ENCODE measurements at places on chromosomes 1 and 21.

DNA sequence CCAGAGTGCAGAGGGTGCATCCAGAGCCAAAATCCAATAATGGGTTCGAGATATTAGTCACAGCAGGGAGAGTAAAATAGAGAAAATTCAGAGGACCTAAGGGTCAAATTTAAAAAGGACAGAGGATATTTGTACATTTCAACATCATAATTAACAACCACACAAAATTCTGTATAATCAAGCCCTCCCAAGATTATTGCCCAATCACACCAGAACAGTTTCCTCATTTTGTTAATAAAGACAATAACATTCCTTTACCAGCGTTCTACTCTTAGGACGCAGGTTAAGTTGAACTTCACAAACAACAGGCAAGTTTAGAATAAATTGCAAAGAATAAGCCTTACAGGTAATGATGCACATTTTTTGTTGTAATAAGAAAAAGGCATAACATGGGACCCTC lies 462.8 kb downstream of the PTPRC start:
- no peak for DNase-seq

GRCh38 chr1:223201967-223202366 lies 58.9 kb upstream of the TLR5 start:
- no peak for DNase-seq

DNA sequence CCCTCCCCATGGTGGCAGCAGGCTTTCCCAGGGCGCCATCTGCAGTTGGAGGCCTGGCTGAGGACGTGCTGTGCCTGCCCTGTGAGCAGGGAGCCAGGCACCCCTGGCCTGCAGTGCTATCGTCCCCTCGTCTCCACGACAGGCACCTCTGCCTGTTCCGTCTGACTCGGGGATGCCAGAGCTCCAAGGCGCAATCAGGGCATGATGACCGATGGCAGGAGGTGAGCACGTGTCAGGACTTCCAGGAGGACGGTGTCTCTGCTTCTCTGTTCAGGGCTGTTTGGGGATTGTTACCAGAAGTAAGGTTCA lies 125.2 kb downstream of the PCBP3 start:
- DNase-seq: no peak

DNA sequence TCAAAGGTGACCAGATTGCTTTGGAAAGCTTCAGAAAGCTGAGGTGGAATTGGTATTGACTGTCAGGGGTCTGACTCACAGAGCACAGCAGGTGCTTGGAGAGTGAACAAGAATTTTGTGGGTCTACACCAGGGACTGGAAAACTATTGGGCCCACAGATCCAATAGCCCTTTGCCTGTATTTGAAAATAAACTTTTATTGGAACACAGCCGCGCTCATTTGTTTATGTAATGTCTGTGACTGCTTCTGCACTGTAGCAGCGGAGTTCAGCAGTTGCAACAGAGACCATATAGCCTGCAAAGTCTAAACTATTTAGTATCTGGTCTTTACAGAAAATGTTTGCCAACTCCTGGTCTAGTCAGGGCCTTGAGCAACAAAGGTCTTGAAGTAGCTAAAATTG lies 315.6 kb downstream of the NFIA start:
- DNase-seq: no peak

DNA sequence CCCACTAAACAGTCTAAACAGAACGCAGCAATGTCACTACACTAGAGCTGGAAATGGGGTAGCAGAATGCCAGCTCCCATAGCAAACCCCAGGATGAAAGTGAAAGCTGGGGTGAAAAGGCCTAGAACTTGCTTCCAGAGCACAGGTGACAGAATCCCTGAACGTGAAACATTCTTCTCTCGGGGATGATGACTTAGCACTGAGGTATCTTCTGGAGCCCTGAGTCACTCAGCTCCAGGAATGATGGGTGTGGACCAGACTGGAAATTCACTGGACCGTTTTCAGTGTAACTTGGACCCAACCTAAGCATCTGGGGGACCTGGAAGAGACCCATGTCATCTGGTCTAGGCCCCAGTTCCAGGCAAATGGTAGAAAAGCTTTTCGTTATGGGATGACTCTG lies 108.9 kb downstream of the CDC7 start:
- DNase-seq: no peak

DNA sequence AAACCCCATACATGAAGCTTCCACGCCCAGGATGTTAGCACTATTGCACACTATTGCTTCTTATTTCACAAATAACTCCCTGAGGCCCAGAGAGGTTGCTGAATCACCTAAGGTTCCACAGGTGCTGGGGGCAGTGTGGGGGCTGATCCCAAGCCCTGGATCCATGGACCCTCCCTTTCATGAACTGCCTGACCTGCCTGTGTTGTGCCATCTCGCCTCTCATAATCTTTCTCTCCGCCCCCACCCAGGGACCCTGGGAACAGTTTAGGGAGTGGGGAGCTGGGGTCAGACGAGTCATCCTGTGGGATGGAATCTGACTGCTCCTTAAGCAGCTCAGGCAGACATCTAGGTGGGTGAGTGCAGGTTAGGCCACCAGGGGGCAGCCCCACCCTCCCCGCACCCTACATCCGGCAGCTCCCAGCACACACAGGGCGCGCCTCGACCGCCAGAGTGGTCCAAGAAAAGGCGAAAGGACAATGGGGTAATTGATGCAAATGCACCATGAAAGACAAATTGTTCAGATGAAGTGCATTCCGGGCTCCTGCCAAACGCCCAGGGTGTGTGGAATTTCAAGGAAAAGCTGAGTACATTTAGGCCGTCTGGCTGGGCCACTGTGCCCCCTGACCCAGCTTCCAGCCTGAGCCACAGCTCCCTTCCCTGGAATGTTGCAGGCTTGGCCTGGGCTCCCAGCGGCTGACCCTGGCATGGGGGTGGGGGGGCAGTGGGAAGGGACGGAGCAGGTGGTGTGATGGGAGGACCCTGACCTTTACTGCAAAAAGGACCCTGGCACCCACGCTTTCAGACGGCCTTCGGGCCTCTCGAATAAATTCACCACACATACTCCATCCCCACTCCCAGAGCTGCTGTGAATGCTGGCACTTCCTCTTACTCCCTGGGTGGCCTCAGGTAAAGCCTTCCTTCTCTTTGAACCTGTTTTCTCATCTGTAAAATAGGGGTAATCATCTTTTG lies 20.8 kb downstream of the PHLDA3 start:
- DNase-seq: no peak

DNA sequence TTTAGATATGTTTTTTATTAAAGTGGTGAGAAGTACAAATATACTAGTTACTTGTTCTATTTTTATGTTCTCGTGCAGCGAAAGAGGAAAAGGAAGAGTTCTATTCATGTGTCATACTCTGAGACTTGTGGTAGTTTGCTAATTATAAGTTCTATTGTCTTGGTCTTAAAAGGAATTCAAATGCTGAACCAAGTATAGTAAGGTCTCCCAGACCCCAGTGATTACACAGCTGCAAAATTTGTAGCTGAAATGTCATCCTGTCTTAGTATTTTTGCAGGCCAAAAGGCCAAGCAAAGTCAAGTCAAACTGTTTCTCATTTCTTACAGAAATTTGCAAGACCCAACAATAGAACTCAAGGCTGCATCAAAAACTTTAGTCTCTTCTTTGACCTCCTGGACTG lies 268.7 kb downstream of the CHRM3 start:
- no peak for DNase-seq

- DNase-seq: no peak
Observed at GRCh38 chr1:32902535-32902920, 1.3 kb upstream of the TMEM54 start.

DNA sequence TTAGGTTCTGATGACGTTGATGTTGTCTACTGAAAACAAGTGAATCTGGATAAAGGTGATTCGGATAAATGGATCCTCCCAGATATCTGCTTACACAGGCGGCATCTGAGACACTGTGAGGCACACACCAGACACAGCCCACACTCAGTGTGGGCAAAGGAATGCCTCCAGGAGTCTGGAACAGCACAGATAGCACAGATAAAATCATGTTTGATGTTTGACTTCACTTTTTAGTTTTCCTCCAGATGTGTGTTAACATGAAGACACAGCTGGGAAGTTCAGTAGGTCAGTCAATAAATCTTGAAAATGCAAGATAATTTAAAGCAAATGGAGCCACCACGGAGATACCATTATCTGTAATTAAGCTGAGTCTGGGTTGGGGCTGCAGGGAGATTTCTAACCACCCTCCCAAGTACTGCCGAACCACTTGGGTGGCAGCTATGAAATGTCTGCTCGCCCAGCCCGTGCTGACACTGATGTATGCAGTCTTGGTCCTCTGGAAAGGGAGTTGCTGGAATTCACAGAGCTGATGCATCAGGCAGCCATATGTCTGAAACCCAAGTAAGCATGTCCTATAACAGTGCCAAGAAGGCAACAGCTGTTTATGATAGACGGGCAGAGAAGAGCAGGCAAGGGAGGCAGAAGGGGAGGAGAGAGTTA lies 11.7 kb downstream of the CAPN9 start:
- DNase-seq: no peak

- no peak for DNase-seq
Observed at GRCh38 chr1:175687622-175688415, 55.6 kb downstream of the TNR start.

GRCh38 chr1:209720826-209721225 lies 16.2 kb downstream of the HSD11B1 start:
- no peak for DNase-seq

DNA sequence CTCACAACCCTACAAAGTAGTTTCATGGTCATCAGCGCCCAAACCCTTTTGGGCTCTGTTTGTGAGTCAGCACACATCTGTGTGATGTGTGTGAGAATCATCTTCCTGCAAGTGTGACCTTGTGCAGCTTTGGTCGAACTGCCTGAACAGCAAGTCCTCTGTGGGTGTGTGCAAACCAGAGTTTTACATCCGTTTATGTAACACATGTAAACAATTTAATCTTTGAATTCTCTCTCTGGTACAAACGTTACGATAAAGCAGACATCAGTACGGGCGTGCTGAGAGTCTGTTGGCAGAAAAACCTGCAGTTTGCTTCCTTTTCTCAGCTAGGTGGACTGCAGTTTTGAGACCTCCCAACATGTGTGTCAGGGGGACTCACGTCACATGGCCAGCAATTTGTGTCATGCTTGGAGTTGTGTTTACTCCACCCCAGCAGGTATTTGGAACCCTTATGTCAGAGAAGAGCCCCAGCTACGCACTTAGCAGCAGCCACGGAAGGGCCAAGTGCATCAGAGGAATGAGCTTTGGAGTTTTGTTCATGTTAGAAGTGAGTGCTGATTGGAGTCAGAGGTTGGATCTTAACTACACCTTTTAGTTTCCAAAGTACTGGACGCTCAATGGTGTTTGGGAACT lies 230.8 kb downstream of the PAPPA2 start:
- DNase-seq: no peak

DNA sequence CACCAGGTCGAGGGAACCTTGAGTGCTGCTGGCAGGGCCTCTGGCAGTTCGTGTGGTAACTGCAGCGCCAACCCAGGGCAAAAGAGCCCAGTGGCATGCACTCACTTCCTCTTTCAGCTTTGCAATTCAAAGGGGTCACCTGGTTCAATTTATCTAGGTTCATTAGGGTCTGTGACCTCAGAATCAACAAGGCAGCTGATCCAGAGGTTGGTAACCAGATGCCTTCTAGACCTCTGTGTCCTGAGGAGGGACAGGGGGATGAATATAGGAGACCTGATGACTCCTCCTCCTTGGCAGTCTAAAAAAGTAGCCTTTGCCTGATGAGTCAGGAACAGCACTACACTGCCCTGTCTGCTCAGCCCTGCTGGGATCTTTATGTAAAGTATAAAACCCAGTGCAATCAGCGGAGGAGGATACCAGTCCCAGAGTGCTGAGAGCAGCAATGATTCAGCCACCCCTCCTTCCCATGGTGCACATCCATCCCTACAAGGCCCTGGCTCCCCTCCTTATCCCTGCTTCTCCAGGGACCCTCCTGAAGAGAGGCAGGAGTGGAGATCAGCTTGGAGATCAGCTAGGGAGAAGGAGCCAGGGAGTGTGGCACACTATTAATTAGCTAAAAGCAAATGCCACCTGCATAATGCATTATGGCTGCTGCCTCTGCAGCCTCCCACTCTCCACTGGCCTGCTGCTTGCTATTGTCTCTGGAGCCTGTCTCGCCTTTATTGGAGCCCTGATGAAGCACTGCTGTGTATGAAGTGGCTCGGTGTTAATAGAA lies 11.2 kb upstream of the FMOD start:
- no peak for DNase-seq

DNA sequence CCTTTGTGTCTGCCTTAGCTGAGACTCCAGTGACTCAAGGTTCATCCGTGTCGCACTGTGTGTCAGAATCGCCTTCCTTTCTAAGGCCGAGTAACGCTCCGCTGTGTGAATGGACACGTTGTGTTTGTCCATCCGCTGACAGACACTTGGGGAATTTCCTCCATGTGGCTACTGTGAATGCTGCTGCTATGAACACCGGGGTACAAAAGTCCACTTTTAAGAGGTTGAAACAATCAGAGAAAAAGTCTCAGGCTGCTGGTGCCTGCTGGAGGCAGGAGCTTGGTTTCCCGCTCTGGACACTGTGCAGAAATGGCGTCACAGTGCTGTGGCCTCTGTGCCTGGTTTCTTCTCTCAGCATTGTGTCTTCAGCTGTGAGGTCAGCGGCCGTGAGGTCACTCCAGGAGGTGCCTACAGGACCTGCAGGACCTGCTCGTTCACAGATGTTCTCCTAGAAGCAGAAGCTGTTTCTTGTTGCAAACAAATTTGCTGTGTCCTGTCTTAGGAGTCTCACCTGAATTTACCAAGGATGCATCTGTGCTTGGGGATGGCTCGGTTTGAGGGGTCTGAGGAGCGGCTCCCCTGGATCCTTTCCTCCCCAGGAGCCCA lies 34.2 kb downstream of the KRTAP10-1 start:
- DNase-seq: no peak

- DNase-seq: no peak
Observed at GRCh38 chr1:238001818-238002217, 111.1 kb upstream of the ZP4 start.

DNA sequence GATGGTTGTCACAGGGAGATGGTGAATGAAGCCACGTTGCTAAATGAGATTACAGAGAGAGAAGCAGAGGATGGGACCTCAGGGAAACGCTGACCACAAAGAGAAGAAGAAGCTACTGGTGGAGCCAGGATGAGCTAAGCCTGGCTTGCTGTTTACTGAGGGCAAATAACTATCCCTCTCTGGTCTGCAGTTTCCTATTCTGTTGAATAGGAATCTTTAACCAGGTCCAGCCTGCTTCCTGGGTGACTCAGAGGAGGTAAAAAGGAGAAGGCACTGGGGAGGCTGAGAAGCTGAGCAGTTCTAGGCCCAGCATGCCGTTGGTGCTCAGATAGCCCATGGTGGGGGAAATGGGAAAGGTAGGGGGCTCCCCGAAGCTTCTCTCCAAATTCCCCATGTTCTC lies 29.6 kb downstream of the DMBX1 start:
- no peak for DNase-seq

GRCh38 chr1:2091611-2092604 lies 41.7 kb downstream of the PRKCZ start:
- no peak for DNase-seq

- DNase-seq: no peak
Observed at GRCh38 chr1:203619091-203619780, 7.4 kb upstream of the ATP2B4 start.

DNA sequence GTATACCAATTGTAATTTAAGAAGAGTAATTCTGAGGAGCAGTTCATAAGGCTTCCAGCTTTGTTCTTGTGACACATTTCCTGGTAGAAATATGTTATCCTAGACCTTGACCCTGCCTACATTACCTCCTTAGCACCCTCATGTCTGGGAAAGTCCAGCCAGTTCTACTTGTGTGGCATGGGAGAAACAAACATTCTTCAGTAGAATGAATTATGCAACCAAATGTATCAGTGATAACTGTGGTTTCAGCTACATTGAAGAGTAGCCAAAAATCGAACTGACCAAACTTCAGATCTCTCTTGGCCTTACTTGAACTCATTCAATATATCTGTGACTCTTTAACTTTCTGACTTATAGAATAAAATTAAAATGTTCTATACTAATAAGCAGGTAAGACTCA lies 308.1 kb upstream of the LYPLAL1 start:
- no peak for DNase-seq
